EH (cell line): ENCODE measurements at places on chromosomes 6 and 20.
A peak's percentile ranks its signal among the peaks of the same experiment; 100 is the strongest.

GRCh38 chr6:27476090-27476489 lies 3.2 kb upstream of the ZNF184 start:
- no peak for DNase-seq

DNA sequence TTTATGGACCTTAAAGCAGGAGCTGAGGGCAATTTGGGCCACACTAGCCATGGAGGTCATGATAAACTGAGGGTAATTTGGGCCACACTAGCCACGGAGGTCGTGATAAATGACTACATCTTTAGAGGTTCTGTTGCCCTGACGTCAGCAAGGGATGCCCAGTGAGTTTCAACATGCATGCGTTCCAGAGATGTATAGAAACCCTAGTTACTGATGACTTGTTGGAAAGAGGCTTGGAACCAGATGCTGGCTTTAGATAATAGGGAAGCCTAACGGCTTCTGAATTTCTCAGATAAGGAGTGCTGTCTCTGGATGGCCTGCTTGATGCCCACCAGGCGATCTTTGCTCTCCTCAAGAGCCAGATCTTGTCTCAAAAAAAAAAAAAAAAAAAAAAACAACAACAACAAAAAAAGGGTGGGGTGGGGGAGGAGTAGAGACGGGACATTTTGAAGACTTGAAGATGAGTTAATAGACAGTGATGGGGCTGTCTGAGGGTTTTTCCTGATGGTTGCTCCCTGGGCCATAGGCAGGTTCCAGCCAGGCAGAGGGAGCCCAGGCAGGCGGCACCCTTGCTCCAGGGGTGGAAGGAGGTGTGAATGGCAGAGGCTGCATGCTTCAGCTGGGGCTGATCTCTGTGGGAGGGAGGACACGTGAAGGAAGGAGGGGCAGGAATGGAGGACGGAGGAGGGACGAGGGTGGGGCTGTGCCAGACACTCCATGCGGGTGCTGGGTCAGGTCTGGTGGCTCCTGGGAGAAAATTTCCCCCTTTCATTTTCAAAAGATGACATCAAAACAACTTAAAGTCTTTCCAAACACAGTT lies 27.0 kb upstream of the FRMD1 start:
- no peak for DNase-seq

GRCh38 chr6:163820745-163821458 lies 406.4 kb downstream of the QKI start:
- no peak for DNase-seq

- DNase-seq = no peak
Observed at GRCh38 chr6:153130515-153131036, 506 bp downstream of the RGS17 start.

DNA sequence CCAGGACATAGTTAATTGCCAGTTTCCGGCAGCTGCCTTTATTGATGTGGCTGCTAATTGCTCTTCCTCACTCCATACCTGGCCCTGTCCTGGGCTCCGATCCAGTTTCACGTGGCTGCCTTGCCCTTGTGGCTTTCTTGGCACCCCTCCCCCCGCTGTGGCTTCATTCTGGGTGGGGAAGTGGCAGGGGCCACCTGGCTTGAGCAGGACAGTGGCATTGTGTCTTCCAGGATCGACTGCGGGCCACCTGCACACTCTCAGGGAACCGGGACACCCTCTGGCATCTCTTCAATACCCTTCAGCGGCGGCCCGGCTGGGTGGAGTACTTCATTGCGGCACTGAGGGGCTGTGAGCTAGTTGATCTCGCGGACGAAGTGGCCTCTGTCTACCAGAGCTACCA lies 10.8 kb downstream of the MAVS start:
- no peak for DNase-seq

DNA sequence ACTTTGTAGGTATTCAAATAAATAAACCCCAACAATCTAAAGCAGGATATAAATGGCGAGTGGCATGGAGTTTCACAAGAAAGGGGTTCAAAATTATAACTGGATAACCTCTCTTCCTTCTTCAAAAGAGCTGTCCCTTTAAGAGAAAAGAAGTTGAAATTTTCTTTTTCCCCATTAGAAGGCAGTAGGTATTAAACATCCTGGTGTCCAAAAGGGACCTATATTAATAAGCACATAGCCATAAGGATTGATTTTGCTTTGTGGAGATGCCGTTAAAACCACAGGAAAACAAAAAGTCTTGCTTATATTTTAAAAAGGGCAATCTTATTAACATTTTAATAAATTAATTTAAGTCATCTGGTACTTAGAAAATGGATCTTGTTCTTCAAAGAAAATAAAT lies 76.5 kb downstream of the LYRM4 start:
- peak; percentile 36 for DNase-seq

GRCh38 chr6:143538374-143538773 lies 26.9 kb upstream of the FUCA2 start:
- DNase-seq = no peak

DNA sequence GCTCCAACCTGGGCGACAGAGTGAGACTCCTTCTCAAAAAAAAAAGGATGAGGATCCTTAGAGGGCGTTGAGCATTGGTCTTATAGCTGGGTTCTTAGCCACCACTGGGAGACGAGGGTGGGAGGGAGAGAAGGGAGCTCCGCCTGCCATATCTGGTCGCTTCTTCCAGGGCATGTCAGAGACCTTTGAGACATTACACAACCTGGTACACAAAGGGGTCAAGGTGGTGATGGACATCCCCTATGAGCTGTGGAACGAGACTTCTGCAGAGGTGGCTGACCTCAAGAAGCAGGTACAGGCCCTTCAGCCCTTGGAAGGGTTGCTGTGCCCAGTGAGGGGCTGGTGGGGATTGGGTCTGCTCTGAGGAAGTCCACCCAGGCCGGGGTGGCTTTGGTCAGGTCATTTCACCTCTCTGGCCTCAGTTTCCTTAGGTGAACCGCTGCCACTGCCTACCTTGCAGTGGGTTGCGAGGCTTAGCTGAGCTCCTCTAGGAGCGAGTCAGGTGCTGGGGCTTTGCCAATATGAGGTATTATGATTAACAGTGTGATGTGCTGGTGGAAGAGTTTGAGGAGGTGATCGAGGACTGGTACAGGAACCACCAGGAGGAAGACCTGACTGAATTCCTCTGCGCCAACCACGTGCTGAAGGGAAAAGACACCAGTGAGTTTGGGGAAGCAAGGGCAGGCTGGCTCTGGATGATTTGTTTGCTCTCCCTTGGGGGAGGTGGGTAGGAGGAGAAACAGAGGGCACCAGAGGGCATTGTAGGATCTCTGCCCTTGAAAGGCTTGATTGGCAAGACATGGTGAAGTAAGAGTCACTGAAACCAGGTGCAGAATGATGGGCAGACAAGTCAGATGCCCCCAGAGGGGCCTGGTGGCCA lies 8.5 kb downstream of the CNPY3 start:
- no peak for DNase-seq

- no peak for DNase-seq
Observed at GRCh38 chr20:37291724-37292126, 2.3 kb downstream of the MANBAL start.

- DNase-seq = no peak
Observed at GRCh38 chr6:93327857-93328256, 91.5 kb downstream of the EPHA7 start.

DNA sequence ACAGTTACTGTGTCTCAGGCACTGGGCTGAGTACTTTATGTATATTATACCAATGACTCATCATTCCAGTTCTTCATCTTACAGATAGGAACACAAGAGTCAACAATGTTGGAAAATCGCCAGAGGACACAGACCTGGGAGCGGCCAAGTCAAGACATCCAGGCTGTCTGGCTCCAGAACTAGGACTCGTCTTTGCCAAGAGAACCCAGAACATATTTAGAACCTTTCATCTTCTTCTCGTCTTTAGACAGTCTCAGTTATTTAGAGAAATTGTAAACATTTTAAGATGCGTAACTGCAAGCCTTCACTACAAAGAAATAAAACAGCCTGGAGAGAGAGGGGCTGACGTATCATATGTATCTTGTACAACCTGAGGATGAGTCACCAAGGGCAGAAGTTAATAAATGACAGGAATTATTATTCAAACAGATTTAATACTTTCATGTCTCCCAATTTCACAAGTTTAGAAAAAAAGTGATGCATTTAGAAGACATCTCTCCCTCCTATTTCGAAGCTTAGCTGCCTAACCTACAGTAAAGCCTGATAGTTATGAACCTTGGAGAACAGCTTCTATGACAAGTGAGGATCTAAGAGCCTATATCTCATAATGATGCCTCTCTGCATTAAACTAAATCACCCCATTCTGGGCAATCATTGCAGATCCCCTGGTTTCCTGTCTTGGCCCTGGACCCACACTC lies 43.4 kb downstream of the SLC22A3 start:
- peak; percentile 3 for DNase-seq

GRCh38 chr6:139449611-139450000 lies 75.2 kb upstream of the CITED2 start:
- DNase-seq = peak; percentile 52
